ENCODE measurements at places on chromosomes 4 and X. TPM values are rescaled to one million over a fixed set of nuclear protein-coding genes. Genes with fewer than 3 reads are reported as not detected.

- no peak for DNase-seq
- no peaks in the 10 kb centered on the region for H3K27me3 ChIP-seq
- H3K4me3 ChIP-seq: no peak overlapping the region
- no peak overlapping the region for H3K27ac ChIP-seq
- H3K36me3 ChIP-seq: no peaks in the 10 kb centered on the region
These were observed 735.3 kb upstream of the TENM3 start for GRCh38 chr4:181507938-181508337.

GRCh38 chr4:10872833-10873517 is 188.4 kb upstream of the CLNK start:
- no peaks in the 10 kb centered on the region for H3K27me3 ChIP-seq
- H3K27ac ChIP-seq: no peak overlapping the region

- no peaks in the 10 kb centered on the region for H3K27me3 ChIP-seq
- peak overlapping the region; percentile 96 for H3K27ac ChIP-seq
- peaks cover 18% of the 10 kb centered on the region for H3K4me1 ChIP-seq
- H3K4me3 ChIP-seq: peak overlapping the region; percentile 94
These were observed 410 bp downstream of the GNL3L start for GRCh38 chrX:54530357-54530900.

DNA sequence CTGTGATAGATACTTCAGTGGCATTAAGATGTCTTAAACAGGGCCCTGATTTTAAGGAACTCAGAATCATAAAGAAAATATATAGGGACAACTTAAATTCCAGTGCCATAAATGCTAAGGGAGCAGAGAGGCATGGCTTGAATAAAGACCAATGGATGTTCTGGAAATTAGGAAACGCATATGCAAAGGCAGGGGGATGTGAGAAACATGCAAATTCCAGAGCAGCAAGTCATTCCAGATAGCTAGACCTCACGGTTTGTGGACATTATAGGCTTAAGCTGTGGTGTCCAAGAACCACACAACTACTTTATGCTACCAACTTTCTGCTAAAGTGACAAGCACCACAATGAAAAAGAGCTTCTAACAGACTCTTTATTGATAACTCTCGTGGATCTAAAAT is 132.6 kb upstream of the ANK2 start:
- peaks cover 6% of the 10 kb centered on the region for H3K27me3 ChIP-seq
- no peaks in the 10 kb centered on the region for H3K36me3 ChIP-seq
- H3K27ac ChIP-seq: no peak overlapping the region
- no peak for DNase-seq
- H3K4me1 ChIP-seq: no peaks in the 10 kb centered on the region

- no peaks in the 10 kb centered on the region for H3K4me1 ChIP-seq
- H3K4me3 ChIP-seq: no peak overlapping the region
- no peaks in the 10 kb centered on the region for H3K36me3 ChIP-seq
These were observed 83.9 kb downstream of the SNCA start for GRCh38 chr4:89752932-89753598.

GRCh38 chr4:12979797-12980196 is 504.3 kb downstream of the RAB28 start:
- H3K4me3 ChIP-seq: no peak overlapping the region
- H3K4me1 ChIP-seq: no peaks in the 10 kb centered on the region
- H3K36me3 ChIP-seq: no peaks in the 10 kb centered on the region
- DNase-seq: no peak
- no peak overlapping the region for H3K27ac ChIP-seq
- no peaks in the 10 kb centered on the region for H3K27me3 ChIP-seq

DNA sequence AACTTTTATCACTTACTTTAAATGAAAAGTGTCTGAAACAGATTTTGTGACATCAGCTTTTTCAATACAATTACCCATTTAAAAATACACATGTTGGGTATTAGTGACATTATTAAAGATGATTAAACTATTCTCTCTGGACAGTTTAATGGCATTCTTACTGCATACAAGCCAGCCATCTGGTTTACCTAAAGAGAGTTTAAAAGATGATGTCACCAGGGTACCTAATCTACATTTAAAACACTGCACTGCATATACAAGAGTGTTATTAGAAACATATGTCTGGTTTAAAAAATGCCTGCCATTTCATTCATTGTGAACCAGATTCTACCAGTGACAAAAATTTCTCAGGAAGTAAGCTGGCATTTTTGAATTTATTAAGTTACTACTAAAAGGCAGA is 919.1 kb downstream of the ADGRL3 start:
- DNase-seq: no peak
- no peaks in the 10 kb centered on the region for H3K4me1 ChIP-seq
- H3K36me3 ChIP-seq: no peaks in the 10 kb centered on the region
- no peak overlapping the region for H3K27ac ChIP-seq
- no peaks in the 10 kb centered on the region for H3K27me3 ChIP-seq

DNA sequence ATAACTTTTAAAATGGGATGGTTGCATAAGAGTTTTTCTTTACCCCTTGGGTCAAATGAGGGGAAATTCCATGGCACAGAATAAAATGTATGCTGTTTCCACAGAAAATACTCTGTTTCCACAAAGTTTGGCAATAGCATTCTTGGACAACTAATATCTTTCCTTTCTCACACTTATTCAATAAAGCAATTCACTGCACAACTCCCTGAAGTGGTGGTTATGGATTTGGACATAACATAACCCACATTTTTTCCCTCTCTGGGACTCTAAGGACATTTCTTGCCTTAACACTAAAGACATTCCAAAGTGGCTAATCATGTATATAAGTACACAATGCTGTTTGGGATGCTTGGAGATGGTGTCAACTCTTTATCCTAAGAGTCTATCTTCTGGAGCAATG is 51.7 kb upstream of the GPM6B start:
- no peaks in the 10 kb centered on the region for H3K36me3 ChIP-seq
- no peak for DNase-seq
- H3K4me3 ChIP-seq: no peak overlapping the region
- H3K27me3 ChIP-seq: peaks cover 3% of the 10 kb centered on the region
- no peaks in the 10 kb centered on the region for H3K4me1 ChIP-seq

GRCh38 chrX:68915778-68916177 is 87.0 kb downstream of the EFNB1 start:
- no peak overlapping the region for H3K4me3 ChIP-seq
- no peak overlapping the region for H3K27ac ChIP-seq
- H3K27me3 ChIP-seq: peaks cover 4% of the 10 kb centered on the region

DNA sequence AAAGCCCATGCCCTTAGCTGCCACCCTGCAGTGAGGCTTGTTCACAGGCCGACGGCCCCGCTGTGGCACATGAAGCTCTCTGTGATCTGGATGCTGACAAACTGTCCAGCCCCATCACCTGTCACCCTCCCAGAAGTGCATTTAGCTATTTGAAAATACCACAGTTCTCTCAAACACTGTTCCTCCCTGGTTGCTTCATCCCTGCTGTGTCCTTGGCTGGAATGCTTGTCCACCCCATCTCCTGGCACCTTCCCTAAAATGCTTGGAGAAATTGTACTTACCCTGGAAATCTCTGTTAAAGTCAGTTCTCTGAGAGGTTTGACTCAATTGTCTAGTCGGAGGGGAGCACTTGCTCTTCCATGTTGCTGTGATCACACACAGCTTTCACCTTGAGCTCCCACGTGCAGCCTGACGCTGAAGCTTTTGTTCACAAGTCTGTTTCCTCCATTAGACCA is 10.1 kb downstream of the SYNPO2 start:
- no peaks in the 10 kb centered on the region for H3K36me3 ChIP-seq
- no peaks in the 10 kb centered on the region for H3K4me1 ChIP-seq
- peaks cover 19% of the 10 kb centered on the region for H3K27me3 ChIP-seq
- H3K27ac ChIP-seq: no peak overlapping the region
- DNase-seq: no peak
- H3K4me3 ChIP-seq: no peak overlapping the region

DNA sequence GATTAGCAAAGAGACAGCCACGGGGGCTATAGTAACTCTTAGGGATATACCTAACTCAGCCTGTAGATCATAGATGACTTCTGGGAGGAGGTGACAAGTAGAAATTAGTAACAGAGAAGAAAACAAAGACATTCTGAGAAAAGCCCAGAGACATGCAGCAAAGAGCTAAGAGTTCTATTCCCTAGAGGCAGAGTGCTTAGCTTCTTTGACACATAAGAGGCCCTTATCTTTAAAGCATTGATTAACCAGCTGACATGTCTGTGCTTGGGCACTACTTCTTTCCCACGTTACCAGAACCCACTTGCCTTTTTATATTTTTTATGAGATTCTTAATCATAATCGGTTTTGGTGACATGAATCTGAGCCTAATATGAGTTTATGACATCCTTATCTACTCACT is 179.5 kb downstream of the GABRB1 start:
- no peak overlapping the region for H3K27ac ChIP-seq
- no peaks in the 10 kb centered on the region for H3K27me3 ChIP-seq
- DNase-seq: no peak
- no peak overlapping the region for H3K4me3 ChIP-seq

- no peaks in the 10 kb centered on the region for H3K27me3 ChIP-seq
- H3K4me3 ChIP-seq: no peak overlapping the region
- no peak overlapping the region for H3K27ac ChIP-seq
- H3K36me3 ChIP-seq: no peaks in the 10 kb centered on the region
These were observed 9.6 kb downstream of the PSAPL1 start for GRCh38 chr4:7425124-7425523.

DNA sequence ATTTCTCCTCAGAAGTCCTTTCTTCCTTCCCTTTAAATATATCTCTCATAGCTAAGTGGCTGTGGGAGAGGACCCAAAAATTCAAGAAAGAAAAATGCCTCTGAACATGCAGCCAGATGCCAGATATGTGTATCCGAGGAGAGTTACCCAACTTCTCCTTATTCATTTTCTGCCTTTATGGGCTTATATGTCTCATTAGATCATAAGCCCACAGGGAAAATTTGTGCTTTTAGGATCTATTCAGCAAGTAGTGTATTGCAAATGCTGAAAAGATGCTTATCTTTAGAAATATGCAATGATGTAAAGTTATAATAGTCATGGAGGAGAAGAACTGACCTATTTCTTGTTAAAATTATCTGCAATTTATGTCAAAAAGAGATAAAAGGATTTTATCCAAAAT is 371.8 kb upstream of the NOCT start:
- no peaks in the 10 kb centered on the region for H3K4me1 ChIP-seq
- H3K4me3 ChIP-seq: no peak overlapping the region
- no peaks in the 10 kb centered on the region for H3K36me3 ChIP-seq
- no peaks in the 10 kb centered on the region for H3K27me3 ChIP-seq
- H3K27ac ChIP-seq: no peak overlapping the region
- DNase-seq: no peak

- H3K36me3 ChIP-seq: no peaks in the 10 kb centered on the region
- no peak overlapping the region for H3K27ac ChIP-seq
- H3K4me3 ChIP-seq: no peak overlapping the region
- H3K27me3 ChIP-seq: peaks cover 3% of the 10 kb centered on the region
- peaks cover 2% of the 10 kb centered on the region for H3K4me1 ChIP-seq
These were observed 426.6 kb downstream of the MAPK10 start for GRCh38 chr4:85933291-85933640.

DNA sequence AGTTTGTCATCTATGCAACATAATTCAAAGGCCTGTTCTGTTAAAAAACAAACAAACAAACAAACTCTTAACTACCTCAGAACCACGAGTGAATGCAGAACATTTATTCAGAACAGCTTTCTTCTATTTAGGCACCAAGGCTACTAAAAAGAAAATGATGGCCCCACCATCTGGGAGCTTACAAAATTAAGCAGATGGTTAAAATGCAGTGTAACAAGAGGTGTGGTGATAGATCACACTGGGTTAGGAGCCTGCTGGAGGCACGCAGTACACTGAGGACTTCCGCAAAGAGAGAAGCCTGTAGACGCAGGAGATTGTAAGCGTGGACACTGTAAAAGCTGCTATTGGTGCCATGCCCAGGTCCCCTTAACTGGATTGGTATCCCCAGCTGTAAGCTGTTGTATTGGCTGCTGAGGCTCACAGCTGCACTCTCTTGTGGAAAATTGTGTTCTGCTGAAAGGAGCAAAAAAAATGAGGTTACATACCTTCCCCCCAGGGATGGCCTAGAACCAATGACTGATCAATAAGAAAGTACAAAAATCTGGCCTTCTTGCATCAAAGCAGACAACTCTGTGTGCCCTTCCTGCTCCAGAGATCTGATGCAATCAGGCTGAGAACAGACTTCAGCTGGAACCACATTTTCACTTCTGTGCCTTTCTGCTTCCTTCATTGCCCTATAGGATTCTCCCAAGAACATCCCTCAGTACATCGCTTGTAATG is 60.0 kb downstream of the SHROOM3 start:
- no peak for DNase-seq
- peaks cover 8% of the 10 kb centered on the region for H3K27me3 ChIP-seq
- H3K36me3 ChIP-seq: no peaks in the 10 kb centered on the region
- H3K4me3 ChIP-seq: no peak overlapping the region

DNA sequence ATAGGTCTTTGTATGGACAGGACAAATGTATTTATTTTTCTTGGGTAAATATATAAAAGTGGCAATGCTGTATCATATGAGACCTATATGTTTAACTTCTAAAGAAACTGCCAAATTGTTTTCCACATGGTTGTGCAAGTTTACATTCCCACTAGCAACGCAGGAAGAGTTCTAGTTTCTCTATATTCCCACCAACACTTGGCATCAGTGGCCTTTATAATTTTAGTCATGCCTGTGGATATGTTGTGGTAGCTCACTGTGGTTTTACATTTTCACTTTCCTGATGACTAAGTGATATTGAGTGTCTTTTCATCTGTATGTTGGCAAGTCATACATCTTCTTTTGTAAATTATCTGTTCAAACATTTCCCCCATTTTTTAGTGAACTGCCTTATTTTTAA is 126.0 kb downstream of the EMCN start:
- no peak overlapping the region for H3K4me3 ChIP-seq
- H3K27me3 ChIP-seq: peaks cover 6% of the 10 kb centered on the region
- H3K27ac ChIP-seq: no peak overlapping the region
- no peak for DNase-seq
- H3K4me1 ChIP-seq: no peaks in the 10 kb centered on the region

DNA sequence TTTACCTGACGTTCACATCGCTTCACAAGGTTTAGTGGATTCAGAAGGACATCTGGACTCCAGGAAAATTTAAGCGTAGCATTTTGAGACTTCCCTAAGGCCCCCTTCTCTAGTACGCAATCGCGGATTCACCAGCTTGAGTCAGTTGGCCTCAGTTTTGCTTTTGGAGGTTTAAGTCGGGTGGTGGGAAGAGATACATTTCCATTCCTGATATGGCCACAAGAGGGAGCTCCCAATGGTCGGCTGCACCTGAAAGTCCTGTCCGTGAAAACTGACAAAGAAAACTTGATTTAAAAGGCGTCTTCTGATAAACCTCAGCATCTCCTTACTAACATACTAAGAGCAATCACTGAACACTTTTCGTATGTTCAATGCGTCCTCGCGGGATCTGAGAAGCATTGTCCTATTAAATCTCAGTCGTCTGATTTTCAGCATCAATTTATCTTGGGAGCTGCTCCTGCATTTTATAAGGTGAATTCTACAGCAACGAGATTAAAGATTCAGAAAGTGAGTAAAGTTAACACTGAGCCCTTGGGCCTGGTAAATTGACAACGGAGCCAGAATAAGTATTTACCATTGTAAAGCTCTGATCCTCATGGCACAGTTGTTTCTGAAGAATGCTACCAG is 50.6 kb downstream of the LGI2 start:
- peak; percentile 86 for DNase-seq
- peaks cover 19% of the 10 kb centered on the region for H3K27me3 ChIP-seq
- H3K36me3 ChIP-seq: no peaks in the 10 kb centered on the region

- peaks cover 35% of the 10 kb centered on the region for H3K4me1 ChIP-seq
- H3K27me3 ChIP-seq: no peaks in the 10 kb centered on the region
- peaks cover 20% of the 10 kb centered on the region for H3K36me3 ChIP-seq
- peak overlapping the region; percentile 96 for H3K27ac ChIP-seq
- peak overlapping the region; percentile 88 for H3K4me3 ChIP-seq
These were observed 736 bp downstream of the IDS start for GRCh38 chrX:149504226-149504914.

The ARHGAP36 gene
- not detected for total RNA-seq

The MFAP3L gene
- total RNA-seq: 0.12 TPM

The ASB9 gene
- 0.33 TPM for total RNA-seq

The FAM47A gene
- not detected for total RNA-seq

The CDKL2 gene
- not detected for total RNA-seq

The HTATSF1 gene
- total RNA-seq: 55.1 TPM

The PDE5A gene
- total RNA-seq: 0.09 TPM
